CD4-positive, alpha-beta T cell treated with Interleukin-15 for 4 hours (primary cell): ENCODE measurements at places on chromosomes 5 and 9.

- no peak for DNase-seq
Measured at GRCh38 chr9:6681957-6682501, 36.5 kb upstream of the GLDC start.

- no peak for DNase-seq
Measured at GRCh38 chr9:110089681-110090370, 118.1 kb downstream of the C9orf152 start.

- no peak for DNase-seq
Measured at GRCh38 chr5:176790941-176791340, 19.4 kb upstream of the UNC5A start.

GRCh38 chr9:133333011-133333410, 3.0 kb downstream of the SURF6 start:
- no peak for DNase-seq

DNA sequence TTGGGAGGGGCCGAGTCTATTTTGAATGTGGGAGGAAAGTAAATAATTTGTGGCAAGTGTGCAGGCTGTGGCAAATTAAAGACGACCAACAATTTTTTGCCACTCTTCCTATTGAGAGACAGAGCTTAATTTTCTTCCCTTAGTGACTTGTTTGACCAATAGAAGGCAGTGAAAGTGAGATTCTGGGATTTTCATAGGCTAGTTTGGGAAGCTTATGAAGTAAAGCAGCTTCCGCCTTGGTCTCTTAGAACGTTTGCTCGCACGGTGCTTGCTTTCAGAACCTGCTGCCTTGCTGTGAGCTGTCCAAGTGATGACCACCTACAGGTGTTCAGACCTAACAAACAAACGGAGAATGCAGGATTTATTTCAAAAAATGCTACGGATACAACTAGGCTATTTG, 6.7 kb upstream of the OR1N2 start:
- DNase-seq: no peak
